Ureter (tissue), 1 donor: ENCODE measurements at places on chromosomes 2 and 18. TPM values are rescaled to one million over a fixed set of nuclear protein-coding genes. Genes with fewer than 3 reads are reported as not detected.
A peak's percentile ranks its signal among the peaks of the same experiment; 100 is the strongest.

DNA sequence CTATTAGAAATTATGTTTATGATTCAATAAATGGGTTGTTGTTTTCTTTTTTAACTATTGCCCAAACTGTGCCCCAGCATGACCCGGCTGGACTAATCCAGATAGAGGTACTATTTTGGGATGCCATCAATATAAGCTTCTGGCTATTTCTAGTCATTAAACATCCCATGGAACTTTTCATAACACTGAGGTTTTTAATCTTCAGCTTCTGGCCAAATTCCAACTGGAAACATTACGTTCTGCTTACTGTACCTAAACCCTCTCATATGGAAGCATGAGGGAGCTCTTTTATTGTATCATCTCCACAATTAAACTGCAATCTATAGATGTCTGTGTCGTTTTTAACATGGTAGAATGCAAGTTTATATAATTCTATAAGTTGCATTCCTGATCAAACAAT is 674.7 kb downstream of the ARHGAP15 start:
- DNase-seq: no peak

DNA sequence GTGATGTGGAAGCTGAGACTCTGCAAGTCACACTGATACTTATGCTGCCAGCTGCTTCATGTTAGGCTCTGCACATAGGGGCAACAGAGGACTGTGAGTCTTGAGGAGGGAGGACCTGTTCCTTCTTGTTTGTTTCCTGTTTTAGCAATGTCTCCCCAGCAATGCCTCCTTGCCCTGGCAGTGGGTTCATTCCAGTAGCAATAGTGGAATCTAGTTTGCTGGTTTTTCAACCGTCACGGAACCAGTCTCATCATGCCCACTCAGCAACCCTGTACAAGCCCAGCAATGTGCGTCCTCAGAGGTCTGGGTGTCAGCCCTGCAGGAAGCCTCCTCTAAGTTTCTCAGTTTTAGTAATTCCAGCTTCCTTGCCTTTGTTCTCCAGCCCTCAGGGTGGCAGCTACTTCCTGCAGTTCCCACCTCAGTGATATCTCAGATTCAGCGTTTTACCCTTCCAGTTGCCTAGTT is 20.5 kb upstream of the ITGB6 start:
- DNase-seq: peak; percentile 81

- no peak for DNase-seq
Measured at GRCh38 chr2:238906936-238907716, 59.2 kb downstream of the TWIST2 start.

DNA sequence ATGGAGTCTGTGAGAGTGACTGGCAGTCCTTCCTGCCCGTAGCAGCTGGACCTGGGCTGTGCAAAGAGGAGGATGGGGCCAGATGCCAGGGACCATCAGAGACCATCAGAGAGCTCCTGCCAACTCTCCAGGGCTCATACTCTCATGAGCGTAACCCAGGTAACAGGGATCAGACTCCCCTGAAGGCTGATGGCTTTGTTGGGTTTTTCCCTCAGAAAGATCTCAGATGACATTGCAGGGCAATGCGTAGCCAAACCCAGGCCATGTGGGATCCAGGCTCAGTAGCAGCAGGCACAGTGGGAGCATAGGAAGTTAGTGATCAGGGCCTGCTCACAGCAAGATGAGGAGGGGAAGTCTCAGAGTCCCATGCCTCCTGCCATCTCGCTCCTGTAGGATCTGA is 218.0 kb downstream of the LOXHD1 start:
- DNase-seq: no peak

GRCh38 chr2:28552045-28552823 is 56.4 kb downstream of the PLB1 start:
- DNase-seq: no peak

GRCh38 chr18:68299906-68300305 is 415.0 kb downstream of the TMX3 start:
- no peak for DNase-seq

- DNase-seq: no peak
Measured at GRCh38 chr2:217338306-217338916, 478.5 kb upstream of the TNP1 start.

DNA sequence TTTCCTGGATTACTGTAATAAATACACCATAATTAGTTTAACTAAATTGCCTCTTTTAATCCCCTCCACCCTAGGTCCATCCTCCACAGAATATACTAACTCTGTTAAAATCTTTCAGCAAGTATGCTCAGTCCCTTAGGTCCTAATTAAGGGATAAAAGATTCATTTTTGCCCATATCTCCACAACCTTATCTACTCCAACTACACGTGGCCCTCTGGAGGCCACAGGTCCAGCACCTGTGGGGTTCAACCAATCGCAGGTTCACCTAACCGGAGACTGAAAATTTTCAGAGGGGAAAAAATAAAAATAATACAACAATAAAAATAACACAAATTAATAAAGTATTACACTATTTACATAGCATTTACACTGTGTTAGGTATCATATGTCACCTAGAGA is 86.4 kb downstream of the MAP4K3 start:
- no peak for DNase-seq

GRCh38 chr2:210860276-210860675 is 303.9 kb downstream of the CPS1 start:
- DNase-seq: no peak

- no peak for DNase-seq
Measured at GRCh38 chr2:66730441-66730840, 295.5 kb downstream of the MEIS1 start.

DNA sequence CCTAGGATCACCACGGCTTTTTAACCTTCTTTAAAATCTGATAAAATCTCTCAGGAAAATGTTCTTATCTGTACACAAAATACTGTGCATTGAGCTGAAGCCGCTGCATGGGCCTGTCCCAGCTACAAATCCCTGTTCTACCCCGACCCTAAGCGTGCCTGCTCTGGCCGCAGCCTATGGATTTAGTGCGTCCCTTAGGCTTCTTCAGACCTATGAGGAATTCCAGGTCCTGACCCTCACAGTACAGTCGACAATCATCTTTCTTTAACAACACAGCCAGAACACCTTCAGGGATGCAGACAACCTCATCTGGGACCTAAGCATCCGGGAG is 477 bp upstream of the WDCP start:
- DNase-seq: no peak

DNA sequence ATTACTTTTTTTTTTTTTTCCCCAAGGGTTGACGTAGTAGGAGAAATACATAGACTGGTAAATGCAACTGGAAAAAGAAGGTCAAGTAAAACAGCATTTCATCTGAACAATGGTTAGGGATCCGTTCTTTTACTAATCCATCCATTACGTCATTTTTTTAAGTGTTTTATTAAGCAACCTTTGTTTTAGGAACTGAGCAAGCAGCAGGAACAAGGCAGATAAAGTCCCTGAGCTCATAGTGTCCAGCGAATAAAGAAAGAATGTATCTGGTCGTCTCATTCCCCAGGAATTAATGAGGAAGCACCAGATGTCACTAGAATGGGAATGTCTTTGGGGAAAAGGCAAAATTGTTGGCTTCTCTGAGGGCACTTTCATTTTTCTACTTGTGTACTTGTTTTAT is 842.4 kb downstream of the TDRD15 start:
- DNase-seq: no peak

- no peak for DNase-seq
Measured at GRCh38 chr2:141554810-141555209, 576.0 kb downstream of the LRP1B start.

- DNase-seq: no peak
Measured at GRCh38 chr2:141899740-141900139, 231.1 kb downstream of the LRP1B start.

DNA sequence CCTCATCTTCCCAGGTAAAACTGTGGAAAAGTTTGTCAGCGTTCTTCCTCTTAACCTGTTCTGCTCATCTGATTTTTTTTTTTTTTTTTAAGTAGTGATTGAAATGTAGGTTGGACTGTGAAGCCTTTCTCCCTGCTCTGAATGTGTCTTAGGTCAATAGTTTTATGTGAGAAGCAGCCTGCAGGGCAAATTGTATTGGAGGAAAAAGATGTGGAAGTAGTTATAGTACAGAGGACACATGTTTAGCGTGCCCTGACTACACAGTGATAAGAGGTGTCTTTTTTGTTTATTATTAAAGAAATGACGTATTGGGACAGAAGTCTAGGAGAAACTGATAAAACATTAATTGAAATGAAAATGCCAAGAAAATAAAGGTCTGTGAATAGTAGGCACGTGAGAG is 1.5 kb downstream of the MTA3 start:
- no peak for DNase-seq

GRCh38 chr2:112749755-112750559 is 14.5 kb downstream of the CKAP2L start:
- peak; percentile 83 for DNase-seq

- no peak for DNase-seq
Measured at GRCh38 chr2:111961663-111962062, 63.3 kb downstream of the MERTK start.

DNA sequence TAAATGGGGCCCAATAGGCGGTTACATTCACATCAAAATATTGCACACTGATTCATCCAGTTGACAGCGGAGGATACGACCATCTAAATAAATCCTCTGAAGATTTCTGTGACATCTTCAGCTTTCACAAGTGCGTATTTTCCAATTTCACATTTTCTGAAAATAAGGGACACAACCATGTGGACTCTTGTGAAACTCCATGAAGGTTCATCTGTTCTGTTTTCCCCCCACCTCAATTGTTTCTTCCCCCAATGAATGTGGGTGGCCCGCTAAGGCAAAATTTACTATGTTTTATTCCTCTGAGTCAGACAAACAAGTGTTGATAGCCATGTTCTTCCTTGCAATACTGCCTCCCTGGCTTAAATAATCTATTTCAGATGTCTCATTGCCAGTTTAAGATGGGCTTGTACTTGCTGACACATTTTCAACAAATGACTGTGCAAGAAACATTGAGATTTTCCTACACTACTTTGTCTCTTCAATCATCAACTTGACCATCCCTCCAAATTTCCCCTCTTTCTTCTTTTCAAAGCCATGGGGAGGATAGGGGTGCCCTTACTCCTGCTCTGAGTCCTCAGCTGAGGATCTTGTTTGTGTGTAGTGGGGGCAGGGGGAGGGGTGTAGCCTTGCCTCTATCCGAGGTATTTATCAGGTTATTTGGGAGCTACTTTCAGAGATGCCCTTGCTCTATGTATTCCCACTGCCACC is 78.2 kb downstream of the BCL11A start:
- DNase-seq: no peak

GRCh38 chr2:82811946-82812345 is 1647.1 kb downstream of the SUCLG1 start:
- DNase-seq: no peak

DNA sequence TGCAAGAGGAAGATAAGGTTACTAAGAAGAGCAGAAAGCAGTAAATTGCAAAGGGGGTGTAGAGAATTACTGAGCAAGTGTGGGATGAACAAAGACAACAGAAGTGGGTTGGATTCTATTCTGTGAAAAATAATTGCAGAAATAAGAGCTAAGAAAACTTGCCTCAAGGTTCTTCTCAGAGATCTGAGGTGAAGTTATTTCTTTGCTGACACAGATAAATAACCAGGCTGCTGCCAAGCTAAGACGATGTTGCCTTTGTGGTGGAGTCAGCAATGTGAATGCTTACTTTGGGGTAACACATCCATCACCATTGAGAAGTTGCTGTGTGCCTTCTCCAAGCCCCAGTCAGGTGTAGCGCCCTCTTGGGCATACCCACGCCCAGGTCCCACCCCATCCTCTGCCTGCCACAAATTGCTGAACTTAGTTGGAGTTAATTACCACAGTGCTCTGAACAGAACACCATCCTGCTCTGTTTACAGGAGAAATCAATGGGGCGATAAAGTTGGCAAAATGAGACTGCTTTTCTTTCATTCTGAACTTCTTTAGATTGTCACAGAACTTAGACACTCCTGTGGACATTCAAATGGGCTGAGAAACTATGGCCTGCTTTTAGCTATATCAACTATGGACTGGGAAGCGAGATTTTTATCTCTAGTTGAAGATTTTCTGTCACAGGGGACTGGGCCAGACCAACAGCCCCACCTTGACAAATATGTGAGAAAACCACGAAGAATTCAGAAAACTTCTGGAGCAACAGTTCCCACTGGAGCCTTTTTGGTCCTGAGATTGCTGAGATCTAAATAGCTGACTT is 283.6 kb downstream of the TMX3 start:
- no peak for DNase-seq

GRCh38 chr2:214034417-214034816 is 376.4 kb upstream of the VWC2L start:
- no peak for DNase-seq

DNA sequence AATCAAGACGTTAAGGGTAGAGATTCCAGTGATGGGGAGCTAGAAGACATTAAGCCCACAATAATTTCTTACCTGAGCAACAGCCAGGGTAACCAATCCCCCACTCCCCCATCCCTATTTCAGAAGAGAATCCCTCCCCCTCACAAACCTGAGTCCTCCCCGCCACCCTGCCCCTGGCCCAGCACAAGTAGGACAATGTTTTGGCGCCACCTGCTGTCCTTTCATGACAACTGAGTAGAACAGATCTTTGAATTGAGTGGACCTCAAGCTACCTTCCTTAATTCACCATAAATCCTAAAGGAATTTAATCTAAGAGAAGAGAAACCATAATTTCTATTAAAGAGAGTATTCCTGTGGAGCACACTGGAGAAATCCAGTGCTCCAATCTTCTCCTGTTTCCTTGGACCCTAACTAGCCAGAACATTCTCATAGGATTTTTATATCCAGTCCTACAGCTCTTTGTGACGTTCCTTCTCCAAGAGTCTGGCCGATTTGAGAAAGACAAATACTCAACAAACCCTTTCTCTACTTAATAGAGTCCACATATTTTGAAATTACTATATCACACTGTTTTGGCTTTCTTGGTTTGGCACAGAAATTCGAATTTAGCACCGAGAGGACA is 41.1 kb downstream of the NHEJ1 start:
- no peak for DNase-seq

- peak; percentile 65 for DNase-seq
Measured at GRCh38 chr2:112627060-112628040, 18.4 kb upstream of the SLC20A1 start.

COX5B gene
- total RNA-seq: 254 TPM

ABCB11 gene
- total RNA-seq: 0.18 TPM

KIF1A gene
- total RNA-seq: 1.2 TPM

NCOA1 gene
- 69.9 TPM for total RNA-seq

USP40 gene
- 79.2 TPM for total RNA-seq

SCN3A gene
- total RNA-seq: 0.83 TPM
